ENCODE measurements at places on chromosomes 3 and 15.

GRCh38 chr15:101559952-101560351 lies 70.4 kb upstream of the PCSK6 start:
- no peaks in the 10 kb centered on the region for H3K36me3 ChIP-seq
- H3K27ac ChIP-seq, result no peak overlapping the region
- no peaks in the 10 kb centered on the region for H3K4me1 ChIP-seq
- no peaks in the 10 kb centered on the region for H3K27me3 ChIP-seq

GRCh38 chr3:12132881-12133280 lies 25.8 kb downstream of the TIMP4 start:
- no peak for DNase-seq
- H3K36me3 ChIP-seq, result no peaks in the 10 kb centered on the region
- no peaks in the 10 kb centered on the region for H3K4me1 ChIP-seq
- H3K27me3 ChIP-seq, result no peaks in the 10 kb centered on the region

DNA sequence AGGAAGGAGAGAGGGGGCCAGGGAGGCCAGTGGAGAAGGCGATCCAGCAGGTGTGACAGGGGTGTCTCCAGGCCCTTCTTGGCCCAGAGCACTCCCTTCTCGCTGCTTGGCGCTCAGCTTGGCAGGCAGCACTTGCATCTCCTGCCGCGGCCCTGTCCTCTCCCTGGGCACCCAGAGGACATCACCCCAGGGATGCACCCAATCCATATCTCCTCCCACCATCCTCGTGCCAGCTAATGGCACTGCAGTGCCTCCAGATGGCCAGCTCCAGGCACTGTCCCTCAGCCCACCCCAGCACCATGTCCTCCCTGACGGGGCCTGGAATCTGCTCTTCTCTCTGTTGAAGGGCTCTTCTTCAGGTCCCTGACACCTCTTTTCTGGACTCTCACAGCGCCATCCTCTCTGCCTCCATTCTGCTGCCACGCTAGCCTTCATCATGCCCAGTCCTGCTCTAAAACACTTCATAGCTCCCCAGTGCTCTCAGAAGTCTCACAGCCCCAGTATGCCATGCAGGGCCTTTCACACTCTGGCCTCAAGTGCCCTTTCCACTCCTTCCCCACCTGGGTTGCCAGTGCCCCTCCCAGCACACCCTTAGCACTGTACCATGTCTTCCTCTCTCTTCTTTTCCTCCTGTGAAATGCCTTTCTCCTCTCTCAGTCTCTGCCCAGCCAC lies 106.8 kb upstream of the SLC6A11 start:
- H3K4me1 ChIP-seq, result peaks cover 3% of the 10 kb centered on the region
- no peaks in the 10 kb centered on the region for H3K36me3 ChIP-seq
- peaks cover 99% of the 10 kb centered on the region for H3K27me3 ChIP-seq
- H3K4me3 ChIP-seq, result no peak overlapping the region
- no peak overlapping the region for H3K27ac ChIP-seq

- no peak overlapping the region for H3K27ac ChIP-seq
- no peaks in the 10 kb centered on the region for H3K36me3 ChIP-seq
- no peak overlapping the region for H3K4me3 ChIP-seq
- H3K4me1 ChIP-seq, result peaks cover 23% of the 10 kb centered on the region
- no peak for DNase-seq
Measured at GRCh38 chr3:35601959-35602358, 37.4 kb upstream of the ARPP21 start.

DNA sequence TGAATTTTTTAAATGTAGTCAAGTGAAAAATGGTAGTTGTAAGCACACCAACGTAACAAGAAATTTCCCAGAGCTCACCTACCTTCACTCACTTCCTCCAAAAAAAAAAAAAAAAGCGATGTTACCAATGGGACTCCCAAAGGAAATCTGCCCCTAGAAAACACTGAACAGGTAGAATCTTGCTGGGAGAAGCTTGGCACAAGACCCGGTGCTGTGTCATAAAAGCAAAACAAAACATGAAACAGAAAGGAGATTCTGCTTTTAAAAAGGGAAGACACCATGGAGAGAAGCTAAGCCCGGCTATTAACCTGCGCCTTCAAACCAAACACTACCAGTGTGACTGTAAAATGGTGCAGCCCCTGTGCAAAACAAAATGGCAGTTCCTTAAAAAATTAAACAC lies 40.5 kb downstream of the PGPEP1L start:
- H3K27ac ChIP-seq, result no peak overlapping the region
- no peaks in the 10 kb centered on the region for H3K27me3 ChIP-seq
- H3K4me1 ChIP-seq, result no peaks in the 10 kb centered on the region
- H3K36me3 ChIP-seq, result peaks cover 5% of the 10 kb centered on the region

- no peaks in the 10 kb centered on the region for H3K36me3 ChIP-seq
- no peak overlapping the region for H3K4me3 ChIP-seq
- no peak overlapping the region for H3K27ac ChIP-seq
- DNase-seq, result no peak
Measured at GRCh38 chr15:87816811-87817210, 439.7 kb downstream of the NTRK3 start.

GRCh38 chr15:47961401-47962090 lies 159.2 kb upstream of the SLC24A5 start:
- no peaks in the 10 kb centered on the region for H3K36me3 ChIP-seq
- no peak overlapping the region for H3K27ac ChIP-seq
- no peaks in the 10 kb centered on the region for H3K27me3 ChIP-seq
- peaks cover 7% of the 10 kb centered on the region for H3K4me1 ChIP-seq

GRCh38 chr3:70000028-70000410 lies 486 bp downstream of the SAMMSON start:
- peaks cover 12% of the 10 kb centered on the region for H3K4me1 ChIP-seq
- H3K27me3 ChIP-seq, result no peaks in the 10 kb centered on the region
- H3K4me3 ChIP-seq, result no peak overlapping the region
- no peaks in the 10 kb centered on the region for H3K36me3 ChIP-seq
- no peak overlapping the region for H3K27ac ChIP-seq

GRCh38 chr3:38085311-38085942 lies 46.4 kb downstream of the DLEC1 start:
- H3K4me1 ChIP-seq, result no peaks in the 10 kb centered on the region
- no peak overlapping the region for H3K4me3 ChIP-seq
- H3K36me3 ChIP-seq, result no peaks in the 10 kb centered on the region
- H3K27ac ChIP-seq, result no peak overlapping the region
- DNase-seq, result no peak

DNA sequence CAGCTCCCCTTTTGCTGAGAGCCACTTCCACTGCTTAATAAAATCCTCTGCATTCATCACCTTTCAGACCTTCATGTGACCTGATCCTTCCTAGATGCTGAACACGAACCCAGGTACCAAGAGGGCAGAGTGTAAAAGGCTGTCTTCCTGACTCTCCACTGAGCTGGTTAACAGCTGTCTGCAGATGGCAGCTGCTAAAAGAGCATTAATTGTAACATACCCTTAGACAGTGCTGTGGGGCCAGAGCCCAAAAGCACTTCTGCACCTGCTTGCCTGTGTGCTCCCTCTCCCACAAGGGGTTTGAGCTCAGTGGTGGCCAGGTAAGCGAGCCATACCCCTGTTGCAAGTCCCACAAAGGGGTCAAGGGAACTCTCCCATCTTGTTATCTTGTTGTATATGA lies 187.3 kb downstream of the UBE2E2 start:
- H3K27me3 ChIP-seq, result no peaks in the 10 kb centered on the region
- H3K27ac ChIP-seq, result no peak overlapping the region
- DNase-seq, result no peak
- no peak overlapping the region for H3K4me3 ChIP-seq
- H3K36me3 ChIP-seq, result no peaks in the 10 kb centered on the region

GRCh38 chr3:22496641-22497040 lies 706.5 kb upstream of the UBE2E2 start:
- DNase-seq, result no peak
- no peaks in the 10 kb centered on the region for H3K36me3 ChIP-seq

DNA sequence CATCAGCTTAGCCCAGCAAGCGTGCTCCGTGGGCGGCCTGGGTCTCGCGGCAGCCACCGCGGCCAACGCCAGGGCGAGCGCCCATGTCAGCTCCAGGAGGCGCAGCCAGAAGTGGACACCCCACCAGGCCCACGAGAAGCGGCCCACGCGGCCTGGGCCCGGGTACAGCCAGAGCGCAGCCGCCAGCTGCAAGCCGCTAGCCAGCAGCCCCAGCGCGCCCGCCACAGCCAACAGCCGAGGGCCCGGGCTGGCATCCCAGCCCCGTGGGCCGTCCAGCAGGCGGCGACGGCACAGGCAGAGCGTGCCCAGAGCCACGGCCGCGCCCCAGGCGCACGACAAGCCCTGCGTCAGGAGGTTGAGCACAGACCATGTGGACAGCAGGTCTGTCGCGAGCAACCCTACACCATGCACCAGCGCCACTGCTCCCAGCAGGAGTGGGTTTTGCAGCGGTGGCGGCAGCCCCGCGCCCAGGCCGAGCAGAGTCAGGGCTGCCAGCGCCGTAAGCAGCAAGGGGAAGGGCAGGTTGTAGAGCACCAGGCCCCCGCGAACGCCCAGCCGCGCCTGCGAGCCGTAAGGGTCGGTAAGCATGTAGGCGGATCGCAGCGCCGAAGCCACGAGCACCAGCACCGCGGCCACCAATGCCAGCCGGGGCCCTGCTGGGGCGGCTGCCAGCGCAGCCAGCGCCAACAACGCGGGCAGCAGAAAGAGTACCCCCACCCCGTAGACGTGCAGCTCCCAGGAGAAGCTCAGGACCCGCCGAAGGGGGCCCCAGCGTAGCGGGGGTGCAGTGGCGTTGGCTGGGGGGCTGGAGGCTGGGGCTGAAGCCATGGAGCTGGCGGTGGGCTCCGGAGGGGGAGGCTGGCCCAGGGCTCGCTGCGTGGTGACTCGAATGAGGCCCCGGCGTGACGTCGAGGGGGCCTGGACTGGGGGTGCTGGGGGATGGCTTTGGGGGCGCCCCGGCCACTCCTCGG lies 4.9 kb downstream of the PRRT3 start:
- peaks cover 5% of the 10 kb centered on the region for H3K27me3 ChIP-seq
- peak; percentile 85 for DNase-seq
- no peak overlapping the region for H3K27ac ChIP-seq
- peaks cover 10% of the 10 kb centered on the region for H3K4me1 ChIP-seq
- peak overlapping the region; percentile 59 for H3K4me3 ChIP-seq
- no peaks in the 10 kb centered on the region for H3K36me3 ChIP-seq

DNA sequence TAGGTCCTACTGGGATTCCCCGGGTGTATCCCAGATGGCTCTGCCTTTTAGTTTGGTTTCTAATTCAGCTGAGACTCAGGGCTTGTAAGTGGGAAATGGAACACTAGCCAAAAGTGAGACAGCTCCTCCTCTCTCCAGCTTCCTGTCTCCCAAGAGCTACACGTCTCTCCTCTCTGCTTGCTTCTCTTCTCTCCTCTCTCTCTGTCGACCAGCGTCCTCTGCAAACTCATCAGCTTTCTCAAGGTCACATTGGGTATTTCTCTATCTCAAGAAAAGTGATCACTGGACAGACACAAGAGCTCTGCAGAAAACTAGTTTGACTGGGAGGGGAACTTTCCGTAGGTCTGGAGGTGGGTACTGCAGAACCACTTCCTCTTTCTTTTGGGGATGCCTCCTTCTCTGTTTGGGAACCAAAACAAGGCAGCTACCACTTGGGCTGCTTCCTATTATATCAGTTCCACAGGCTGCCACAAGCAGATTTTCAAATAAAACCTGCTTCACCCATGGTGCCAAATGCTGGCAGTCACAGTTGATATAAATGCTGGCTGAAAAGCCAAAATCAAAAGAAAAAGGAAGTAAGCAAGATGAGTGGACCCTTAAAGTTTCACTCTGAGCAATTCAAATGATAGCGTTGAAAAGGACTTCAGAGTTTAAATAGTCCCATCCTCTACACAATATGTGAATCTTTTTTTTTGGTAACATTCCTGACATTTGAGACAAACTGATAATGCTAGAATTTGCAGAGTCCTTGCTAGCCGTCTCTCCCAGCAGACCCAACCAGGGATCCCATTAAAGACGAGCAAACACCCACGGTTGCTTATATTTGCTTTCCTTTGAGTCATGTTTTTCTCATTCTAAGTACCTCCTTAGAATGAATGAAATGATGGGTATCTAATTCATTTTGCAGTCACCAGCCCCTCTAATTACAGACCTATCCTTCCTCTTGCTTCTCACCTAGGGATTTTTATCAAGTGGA lies 7.2 kb upstream of the DYNC1LI1 start:
- no peaks in the 10 kb centered on the region for H3K27me3 ChIP-seq
- no peaks in the 10 kb centered on the region for H3K4me1 ChIP-seq
- no peak for DNase-seq
- H3K27ac ChIP-seq, result no peak overlapping the region
- H3K4me3 ChIP-seq, result no peak overlapping the region

DNA sequence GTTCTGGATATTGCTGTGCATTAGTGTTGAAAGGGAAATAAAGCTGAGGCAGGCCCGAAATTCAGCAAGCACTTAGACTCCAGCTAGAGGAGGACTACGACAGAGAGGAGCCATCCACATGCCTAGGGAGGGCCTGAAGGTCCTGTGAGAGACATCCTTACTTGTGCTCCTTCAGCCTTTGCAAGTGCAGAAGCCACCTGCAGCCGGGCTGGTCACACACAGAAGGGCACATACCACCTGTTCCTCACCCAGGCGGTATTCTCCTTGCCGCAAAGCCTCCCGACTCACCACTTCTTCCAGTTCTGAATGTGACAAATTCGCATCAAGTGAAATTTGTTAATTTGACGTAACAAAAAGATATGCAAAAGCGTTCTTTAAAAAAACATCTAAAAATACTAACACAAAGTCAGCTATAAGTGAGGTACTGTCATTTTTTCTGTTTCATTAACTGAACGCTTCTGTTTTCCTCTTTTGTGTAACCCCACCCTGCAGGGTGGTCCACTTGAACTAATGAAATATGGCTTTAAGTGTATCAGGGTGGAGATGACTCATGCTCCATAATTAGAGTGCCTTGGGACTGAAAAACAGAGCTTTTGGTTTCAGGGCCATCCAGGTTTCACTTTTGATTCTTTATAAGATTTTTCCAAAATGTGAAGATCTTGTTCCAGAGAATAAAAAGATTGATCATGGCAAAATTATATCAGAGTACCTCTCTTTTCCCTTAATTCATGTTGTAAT lies 467.9 kb upstream of the ATP11B start:
- no peaks in the 10 kb centered on the region for H3K36me3 ChIP-seq
- peak overlapping the region; percentile 26 for H3K27ac ChIP-seq
- peaks cover 22% of the 10 kb centered on the region for H3K4me1 ChIP-seq
- no peak for DNase-seq
- no peaks in the 10 kb centered on the region for H3K27me3 ChIP-seq

- H3K36me3 ChIP-seq, result no peaks in the 10 kb centered on the region
- peaks cover 21% of the 10 kb centered on the region for H3K4me1 ChIP-seq
- H3K4me3 ChIP-seq, result no peak overlapping the region
- DNase-seq, result no peak
- no peak overlapping the region for H3K27ac ChIP-seq
Measured at GRCh38 chr15:35394416-35394815, 151.5 kb downstream of the DPH6 start.

DNA sequence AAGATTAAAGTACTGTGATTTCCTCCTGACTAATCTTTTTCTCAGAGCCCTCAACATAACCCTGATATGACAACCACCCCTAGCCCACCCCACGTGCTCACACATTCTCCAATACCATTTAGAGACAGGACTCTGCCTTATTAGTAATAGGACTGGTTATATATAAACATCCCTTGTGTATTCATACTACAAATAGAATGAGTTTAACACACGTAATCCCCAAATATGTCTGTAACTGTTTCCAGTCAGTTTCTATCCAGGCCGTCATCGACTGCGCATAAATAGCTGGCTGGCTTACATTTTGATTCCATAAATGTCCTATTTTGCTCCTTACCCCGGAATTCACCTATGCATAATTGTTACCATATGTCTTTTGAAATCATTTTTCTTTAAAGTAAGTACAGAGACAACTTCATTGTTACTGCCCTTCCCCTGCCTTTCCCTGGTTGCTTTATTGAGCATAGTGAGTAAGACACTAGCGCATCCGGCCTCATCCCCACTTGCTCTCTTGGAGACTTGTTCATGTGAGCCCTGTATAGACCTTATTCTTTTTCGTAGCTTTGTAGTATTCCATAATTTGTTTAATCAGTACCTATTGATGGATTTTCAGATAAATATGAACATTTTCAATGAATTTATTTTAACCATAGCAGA lies 3.5 kb upstream of the P2RY14 start:
- no peak overlapping the region for H3K27ac ChIP-seq
- no peaks in the 10 kb centered on the region for H3K36me3 ChIP-seq

Measured in neural progenitor cell (in vitro differentiated cells).